ENCODE measurements at places on chromosomes 12 and 14.

DNA sequence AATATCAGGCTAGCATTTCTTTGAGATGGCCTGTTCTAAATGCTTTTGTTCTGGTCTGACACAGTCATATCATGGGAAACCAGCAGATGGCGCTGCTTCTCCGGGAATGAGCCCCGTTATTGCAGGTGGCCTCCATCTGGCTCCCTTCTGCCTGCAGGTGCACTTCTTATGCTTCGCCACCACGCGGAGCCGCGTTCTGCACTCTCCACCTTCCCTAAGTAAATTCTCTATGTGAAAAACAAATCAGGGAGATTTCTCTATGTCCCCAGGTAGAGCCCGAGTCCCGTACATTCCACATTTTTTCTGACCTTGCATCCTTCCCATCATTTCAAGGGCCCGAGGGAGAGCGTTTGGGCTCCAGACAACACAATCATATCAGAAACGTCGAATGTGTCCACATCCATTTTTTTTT, 26.2 kb downstream of the GLRX5 start:
- DNase-seq: peak; percentile 82

- DNase-seq: no peak
Measured at GRCh38 chr14:70987041-70987440, 79.8 kb downstream of the PCNX1 start.

GRCh38 chr14:88910386-88910785, 85.9 kb downstream of the TTC8 start:
- no peak for DNase-seq

DNA sequence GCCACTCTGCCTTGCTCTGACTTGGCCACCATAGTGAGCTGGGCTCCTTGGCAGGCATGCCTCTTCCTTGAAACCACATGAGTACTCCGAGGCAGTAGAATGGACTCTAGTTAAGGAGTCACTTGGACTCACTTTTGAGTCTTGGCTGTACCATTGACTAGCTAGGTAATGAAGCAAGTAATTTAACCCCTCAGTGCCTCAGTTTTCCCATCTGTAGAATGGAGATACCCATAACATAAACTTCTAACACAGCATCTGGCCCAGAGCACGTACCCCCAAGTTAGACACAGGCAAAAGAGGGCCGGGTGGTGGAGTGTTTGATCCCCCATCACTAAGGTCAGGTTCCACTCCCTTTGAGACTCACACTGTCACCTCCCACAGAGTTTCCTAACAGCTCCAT, 8.3 kb downstream of the KRT77 start:
- DNase-seq: no peak

DNA sequence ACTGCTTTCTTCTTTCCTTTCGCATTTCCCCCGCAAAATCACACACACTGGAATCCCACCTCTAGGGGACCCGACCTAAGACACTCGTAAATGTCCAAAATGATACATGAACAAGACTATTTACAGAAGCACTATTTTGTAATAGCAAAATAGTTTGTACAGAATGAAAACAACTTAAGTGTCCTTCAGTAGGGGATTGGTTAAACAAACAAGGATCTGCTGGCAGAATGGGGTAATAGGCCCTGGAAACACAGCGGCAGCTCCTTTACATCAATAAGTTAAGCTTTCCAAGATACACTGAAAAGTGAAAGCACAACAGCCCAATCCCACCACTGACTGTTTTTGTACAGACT, 48.8 kb downstream of the LTBP2 start:
- DNase-seq: no peak

GRCh38 chr12:47087088-47087688, 7.4 kb upstream of the AMIGO2 start:
- DNase-seq: no peak

DNA sequence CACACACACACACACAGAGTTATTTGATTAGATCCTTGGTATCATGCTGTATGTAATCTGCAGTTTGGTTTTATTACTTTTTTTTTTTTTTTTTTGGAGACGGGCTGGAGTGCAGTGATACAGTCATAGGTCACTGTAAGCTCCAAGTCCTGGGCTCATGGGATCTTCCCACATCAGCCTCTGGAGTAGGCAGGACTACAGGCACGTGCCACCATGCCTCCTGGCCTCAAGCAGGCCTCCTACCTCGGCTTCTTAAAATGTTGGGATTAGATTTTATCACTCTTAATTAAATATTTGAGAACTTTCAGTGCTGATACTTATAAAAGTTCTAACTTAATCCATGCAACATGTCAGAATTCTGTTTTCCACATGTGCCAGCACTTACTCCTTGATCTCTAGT, 31.3 kb upstream of the PSEN1 start:
- DNase-seq: no peak

GRCh38 chr12:11653215-11653753, 3.8 kb downstream of the ETV6 start:
- no peak for DNase-seq

- DNase-seq: no peak
Measured at GRCh38 chr12:77841521-77841920, 10.8 kb downstream of the NAV3 start.

DNA sequence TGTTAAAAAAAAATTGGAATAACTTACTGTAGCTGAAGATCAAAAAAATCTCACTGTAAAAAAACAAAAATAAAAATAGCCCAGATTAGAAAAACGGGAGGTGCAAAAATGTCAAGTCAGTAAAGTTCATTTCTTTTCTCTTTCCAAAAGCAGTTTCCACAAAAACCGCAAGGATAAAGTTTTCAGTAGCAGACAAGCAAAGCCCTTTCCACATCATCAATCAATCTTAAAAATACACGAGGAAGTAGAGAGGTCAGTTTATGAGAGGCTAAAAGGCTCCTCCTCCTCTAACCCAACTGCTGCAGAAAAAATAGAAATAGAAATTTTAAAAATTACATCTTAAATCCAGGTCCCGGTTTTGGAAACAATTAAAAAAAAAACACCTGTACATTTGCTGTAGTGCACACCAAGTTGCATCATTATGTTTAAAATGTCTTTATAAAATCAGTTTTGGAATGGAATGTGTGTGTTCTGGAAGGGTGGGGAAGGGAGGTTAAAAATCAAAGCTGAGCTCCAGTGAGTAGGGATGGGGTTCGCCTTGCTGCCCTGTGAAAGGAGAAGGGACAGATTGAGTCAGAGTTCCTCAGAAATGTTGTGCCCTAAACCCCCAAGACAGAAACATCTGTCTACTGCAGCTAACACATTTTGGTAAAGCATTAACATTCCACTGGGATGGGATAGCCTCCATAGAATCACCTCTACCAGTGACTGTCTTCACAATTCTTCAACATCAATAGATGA, 5.8 kb downstream of the HNRNPC start:
- no peak for DNase-seq

DNA sequence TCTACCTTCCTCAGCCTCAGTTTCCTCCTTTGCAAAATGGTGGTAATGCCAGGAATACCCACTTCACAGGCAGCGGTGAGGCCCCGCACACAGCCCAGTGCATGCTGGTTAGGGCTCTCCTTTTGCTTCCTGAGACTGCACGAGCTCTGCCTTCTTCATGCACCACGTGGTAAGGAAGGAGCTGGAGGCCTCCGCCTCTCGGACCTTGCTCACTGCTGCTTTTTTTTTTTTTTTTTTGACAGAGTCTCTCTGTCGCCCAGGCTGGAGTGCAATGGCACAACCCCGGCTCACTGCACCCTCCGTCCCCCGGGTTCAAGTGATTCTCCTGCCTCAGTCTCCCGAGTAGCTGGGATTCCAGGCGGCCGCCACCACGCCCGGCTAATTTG, 18.1 kb downstream of the TAMALIN start:
- DNase-seq: no peak

GRCh38 chr12:6692888-6693287, 3.7 kb upstream of the ZNF384 start:
- no peak for DNase-seq

- DNase-seq: no peak
Measured at GRCh38 chr14:76428611-76429010, 52.7 kb downstream of the ESRRB start.

DNA sequence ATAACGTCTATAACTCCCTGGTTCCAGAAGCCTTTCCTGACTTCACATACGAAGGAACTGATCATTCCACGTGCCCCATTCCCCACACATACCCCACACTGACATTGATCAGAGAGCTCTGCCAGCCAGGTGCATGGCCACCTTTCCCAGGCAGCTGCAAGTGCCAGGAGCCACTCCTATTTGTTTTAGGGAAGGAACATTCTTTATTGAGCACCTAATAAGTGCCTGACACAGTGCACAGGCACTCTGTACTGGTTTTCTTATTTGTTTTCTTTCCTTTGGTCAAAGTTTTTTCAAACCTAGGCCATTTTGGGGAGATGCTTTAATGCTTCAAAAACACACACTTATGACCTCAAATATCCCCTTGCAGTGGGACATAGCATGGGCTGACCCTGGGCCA, 50.0 kb downstream of the PITPNM2 start:
- DNase-seq: no peak

GRCh38 chr12:15532364-15532977, 210.2 kb downstream of the PTPRO start:
- peak; percentile 28 for DNase-seq

- DNase-seq: no peak
Measured at GRCh38 chr14:53885136-53885640, 71.4 kb downstream of the BMP4 start.

DNA sequence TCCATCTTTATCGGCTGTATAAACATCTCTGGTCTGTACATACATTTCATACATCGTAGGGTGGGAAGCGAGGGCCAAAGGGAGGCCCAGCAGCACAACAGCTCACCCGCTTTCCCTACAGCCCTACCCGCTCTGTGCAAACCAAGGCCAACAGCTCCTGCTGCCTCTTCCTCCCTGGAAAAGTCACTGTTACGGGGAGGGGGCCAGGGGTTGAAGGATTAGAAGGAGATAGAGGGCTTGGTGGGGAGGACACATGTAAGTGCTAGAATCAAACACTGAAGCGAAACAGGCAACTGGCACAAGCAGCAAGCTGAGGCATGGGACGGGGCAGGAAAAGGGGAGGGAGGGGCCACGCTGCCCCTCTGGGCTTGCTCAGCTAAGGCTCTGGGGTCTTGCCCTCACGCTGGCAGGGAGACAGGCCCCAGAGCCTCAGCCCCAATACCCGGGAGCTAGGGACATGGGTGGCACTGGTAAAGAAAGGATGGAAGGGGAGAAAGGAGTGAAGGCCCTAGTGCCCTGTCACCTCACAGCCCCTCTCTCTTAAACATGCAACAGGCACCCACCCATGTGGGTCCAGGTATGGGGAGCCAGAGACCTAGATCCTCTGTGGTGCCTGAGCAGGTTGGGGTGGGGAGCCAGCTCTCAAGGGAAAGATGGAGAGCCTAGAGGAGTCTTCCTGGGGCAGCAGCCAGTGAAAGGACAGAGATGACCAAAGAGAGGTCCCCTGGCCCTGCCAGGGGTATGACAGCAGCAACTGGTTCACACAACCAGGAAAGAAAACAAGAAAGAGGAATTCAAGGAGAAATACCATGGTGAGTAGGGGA, 14.4 kb downstream of the SPRYD3 start:
- DNase-seq: no peak

DNA sequence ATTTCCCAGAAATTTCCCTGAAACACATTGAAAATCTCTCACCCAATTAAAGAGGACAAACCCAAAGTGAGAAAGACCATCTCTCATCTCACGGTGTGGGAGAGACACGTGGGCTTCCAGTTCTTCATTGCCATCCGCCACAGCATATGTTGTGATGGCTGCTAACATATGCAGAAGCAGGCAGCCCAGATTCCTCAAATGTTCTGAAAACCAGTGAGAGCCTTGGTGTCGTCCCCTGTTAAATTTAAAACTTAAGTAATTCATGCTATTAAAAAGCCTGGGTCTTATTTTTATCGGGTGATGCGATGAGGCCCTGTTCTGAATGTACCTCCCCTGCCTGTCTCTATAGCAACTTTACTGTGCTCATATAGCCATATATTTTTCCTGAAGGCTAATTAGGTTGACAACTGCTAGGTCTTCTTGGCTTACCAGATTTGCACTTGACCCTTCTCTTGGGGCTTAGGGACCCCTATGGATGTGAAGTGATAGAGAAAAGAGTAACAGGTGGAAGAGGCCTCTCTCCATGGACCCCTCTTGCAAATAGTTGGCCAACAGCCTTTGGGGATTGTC, 2.8 kb upstream of the FGF6 start:
- DNase-seq: no peak

- DNase-seq: no peak
Measured at GRCh38 chr12:54870048-54870447, 15.7 kb downstream of the MUCL1 start.

DNA sequence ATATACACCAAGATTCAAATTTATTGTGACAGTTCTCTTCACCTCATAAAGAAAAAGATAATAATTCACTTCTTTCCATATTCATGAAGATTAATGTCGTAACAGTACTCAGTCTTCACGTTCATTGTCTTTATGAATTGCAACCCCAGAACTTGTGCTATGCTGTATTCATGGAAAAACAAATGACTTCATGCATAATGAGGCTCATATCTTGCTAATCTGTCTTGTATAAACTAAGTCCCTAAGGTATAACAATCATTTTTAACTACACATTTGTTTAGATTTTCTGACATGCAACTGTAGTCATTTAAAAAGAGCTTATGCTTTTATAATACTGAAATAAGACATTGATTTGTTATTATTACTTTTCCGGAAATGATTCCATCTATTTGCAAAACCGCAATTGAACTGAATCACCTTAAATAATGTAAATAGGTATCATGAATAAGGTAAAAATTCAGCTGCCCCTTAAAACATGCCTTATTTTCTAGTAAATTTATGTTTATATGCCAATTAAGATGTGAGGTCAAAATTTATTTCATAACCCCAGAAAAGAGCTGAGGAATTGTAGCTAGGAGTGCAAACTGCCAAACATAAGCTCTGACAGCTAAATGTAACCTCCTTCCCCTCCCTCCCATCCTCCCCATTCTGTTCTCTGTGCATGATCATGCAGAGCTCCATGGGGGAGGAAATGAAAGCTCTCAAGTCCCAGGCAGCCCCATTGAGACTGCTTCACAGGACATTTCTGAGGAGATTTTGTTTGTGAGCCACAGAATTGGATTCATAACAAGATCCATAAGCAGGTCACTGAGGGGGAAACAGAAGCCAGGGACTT, 301.6 kb downstream of the ATP23 start:
- DNase-seq: no peak

GRCh38 chr12:112932485-112933128, 5.7 kb upstream of the OAS3 start:
- no peak for DNase-seq

- DNase-seq: no peak
Measured at GRCh38 chr14:101103321-101103901, 199.9 kb upstream of the RTL1 start.

DNA sequence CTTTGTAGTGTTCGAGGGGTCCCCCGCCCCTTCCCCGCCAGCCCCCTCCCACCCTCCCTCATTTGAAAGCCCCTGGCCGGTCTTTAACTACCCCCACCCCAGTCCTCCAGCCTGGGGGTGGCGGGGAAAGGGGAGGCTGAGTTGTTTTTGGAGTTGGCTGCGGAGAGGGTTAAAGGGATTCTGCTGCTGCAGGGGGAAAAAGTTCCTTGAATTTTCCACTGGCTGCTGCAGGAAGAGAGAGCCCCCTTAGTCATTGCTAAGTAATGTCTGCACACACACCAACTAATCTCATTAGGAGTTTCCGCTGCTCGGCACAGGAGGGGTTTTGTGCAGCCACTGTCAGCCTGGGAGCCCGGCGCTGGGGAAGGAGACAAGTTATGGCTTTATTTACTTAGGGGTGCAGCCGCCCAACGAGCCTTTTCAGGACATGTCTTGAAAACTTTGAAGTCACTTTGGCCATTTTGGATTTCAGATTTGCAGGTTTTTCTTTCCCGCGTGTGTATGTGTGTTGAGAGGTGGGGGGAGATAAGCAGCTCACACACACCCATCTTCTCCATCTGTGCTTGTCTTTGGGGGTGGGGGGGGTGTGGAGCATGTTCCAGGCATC, 1.8 kb downstream of the ELK3 start:
- peak; percentile 25 for DNase-seq
